ENCODE measurements at places on chromosomes 7 and 10.

GRCh38 chr7:23353172-23353571 is 54.0 kb downstream of the MALSU1 start:
- DNase-seq, result no peak

GRCh38 chr7:100572949-100573675 is 588 bp downstream of the SAP25 start:
- DNase-seq, result no peak

DNA sequence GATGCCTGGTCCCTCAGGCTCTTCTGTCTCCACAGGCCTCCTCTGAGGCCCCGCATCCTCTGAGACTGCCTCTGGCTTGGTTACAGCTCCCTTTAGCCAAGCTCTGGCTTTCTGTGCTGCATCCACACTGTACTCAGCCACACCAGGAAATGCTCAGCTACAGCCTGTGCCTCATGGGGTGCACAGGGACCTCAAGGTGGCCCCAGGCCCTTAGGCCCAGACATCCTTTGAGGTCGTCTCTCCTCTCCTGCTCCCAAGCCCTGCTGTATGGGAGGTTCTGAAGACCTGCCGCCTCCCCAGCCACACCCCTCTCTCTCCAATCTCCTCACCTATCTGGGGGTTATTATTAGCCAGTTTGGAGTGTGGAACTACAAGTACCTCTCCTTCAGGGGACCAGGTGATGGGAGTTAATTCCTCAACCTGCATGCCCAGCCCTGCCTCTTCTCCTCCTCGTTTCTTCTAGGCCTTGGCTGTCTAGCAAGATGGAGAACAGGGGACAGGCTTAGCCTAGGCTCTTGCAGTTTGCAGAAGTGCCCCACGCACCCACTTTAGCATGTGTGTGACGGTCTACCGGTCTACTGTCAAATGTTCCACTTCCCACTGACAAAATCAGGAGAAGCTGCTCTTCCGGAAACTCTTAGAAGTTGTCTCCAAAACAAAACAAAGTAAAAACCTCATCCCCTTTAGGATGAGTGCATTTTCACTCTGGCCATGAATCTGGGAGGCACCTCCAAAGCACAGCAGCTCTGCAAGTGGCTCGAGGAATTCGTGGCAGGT is 64.0 kb upstream of the WAC start:
- DNase-seq, result no peak

GRCh38 chr7:101486433-101487104 is 123.9 kb downstream of the COL26A1 start:
- DNase-seq, result peak; percentile 88

- DNase-seq, result peak; percentile 40
Measured at GRCh38 chr7:29146888-29147609, 712 bp upstream of the CPVL start.

DNA sequence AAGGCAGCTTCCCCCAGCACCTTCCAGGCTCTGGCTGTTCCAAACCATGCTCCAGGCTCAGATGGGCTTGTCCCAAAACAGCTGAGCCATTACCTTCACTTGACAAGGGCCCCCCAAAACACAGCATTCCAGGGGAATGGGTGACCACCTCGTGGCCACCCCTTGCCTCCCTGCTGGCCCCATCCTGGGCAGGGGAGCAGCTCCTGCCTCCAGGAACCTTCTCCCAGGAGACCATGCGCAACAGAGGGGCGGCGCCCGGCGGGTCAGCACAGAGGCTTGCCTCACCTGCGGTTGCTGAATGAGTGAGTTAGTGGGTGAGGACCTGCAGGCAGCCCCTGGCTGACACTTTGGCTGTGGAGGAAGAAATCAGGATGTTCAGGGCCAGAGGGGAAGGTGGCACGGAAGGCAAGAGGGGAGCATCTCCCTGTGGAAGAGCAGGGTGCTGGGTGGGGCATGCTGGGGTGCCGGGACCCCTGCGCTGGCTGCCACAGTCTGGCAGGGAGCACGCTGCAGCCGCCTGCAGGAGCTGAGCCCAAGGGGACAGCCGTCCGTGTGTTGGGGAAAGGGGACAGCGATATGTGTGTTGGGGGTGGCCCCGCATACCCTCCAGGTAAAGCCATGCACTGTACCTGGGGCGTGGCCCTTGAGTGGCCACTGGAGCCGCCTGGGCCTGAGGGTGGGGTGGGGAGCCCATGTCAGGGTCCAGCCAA is 54.7 kb downstream of the PWWP2B start:
- DNase-seq, result no peak

- no peak for DNase-seq
Measured at GRCh38 chr7:1712907-1713501, 42.9 kb downstream of the ELFN1 start.

- no peak for DNase-seq
Measured at GRCh38 chr7:103573479-103574058, 127.6 kb upstream of the SLC26A5 start.

DNA sequence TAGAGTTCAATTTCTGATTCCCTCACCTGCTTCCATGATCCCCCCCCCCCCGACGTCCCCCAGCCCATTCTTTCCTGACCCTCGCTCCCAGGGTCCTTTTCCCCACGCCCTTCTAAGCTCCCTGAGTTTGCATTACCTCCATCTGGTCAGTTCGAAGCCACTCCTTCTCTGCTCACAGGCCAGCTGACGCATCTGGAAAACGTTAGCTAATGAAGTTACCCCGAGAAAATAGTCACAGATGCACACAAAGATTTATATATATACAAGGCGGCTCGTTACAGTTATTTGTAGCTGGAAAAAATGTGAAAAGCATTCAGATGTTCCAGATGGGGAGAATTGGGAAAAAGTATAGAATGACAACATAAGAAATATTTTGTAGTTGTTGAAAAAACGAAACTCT is 630.0 kb upstream of the FOXK1 start:
- no peak for DNase-seq

- DNase-seq, result no peak
Measured at GRCh38 chr7:30019960-30020359, 6.5 kb downstream of the FKBP14 start.

- no peak for DNase-seq
Measured at GRCh38 chr7:72411419-72411818, 719 bp downstream of the CALN1 start.

DNA sequence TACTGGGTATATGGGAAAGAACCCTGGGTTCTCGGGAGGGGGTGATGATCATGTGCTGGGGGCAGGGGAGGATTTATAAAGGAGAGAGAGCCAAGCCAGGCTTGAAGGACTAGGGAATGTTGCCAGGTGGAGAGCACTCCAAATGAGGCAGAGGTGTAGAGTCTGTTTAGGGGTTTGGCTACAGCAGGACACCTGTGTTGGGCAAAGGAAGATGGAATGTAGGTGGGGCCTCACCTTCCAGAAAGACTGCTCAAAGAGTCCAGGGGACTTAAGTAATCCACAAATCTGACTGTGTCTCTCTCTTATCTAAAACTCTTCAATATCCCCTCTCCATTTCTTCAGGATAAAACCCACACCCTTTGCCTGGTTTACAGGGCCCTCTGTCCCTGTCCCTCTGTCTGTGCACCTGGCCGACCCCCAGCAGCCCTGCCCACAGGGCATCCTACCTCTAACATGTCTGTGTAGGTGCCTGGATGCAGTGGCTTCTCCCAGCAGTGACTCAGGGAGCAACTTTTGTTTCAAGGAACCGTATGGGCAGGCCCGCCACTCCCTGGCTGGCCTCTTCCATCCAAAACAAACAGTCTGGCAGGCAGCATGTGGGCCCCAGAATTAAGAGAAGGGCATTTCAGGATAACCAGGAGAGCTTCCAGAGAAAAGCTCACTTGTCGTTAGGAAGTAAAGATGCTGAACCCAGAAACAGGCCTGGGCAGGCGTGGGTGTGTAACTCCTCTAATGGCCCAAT is 10.6 kb upstream of the PLEKHA1 start:
- no peak for DNase-seq

- no peak for DNase-seq
Measured at GRCh38 chr10:10774416-10774815, 243.3 kb upstream of the CELF2 start.

GRCh38 chr7:22663357-22663718 is 63.7 kb upstream of the IL6 start:
- no peak for DNase-seq

Measured in SJCRH30 (cell line).